CD14-positive monocyte (primary cell): ENCODE measurements at places on chromosomes 1 and 21.
A peak's percentile ranks its signal among the peaks of the same experiment; 100 is the strongest.

GRCh38 chr1:75600781-75601180, 10.1 kb downstream of the SLC44A5 start:
- DNase-seq = no peak
- H3K36me3 ChIP-seq = no peaks in the 10 kb centered on the region
- H3K4me1 ChIP-seq = no peaks in the 10 kb centered on the region
- H3K4me3 ChIP-seq = no peak overlapping the region
- H3K27me3 ChIP-seq = no peaks in the 10 kb centered on the region

GRCh38 chr21:45136927-45137611, 62.7 kb downstream of the ADARB1 start:
- H3K4me3 ChIP-seq = no peak overlapping the region
- H3K27ac ChIP-seq = no peak overlapping the region
- no peaks in the 10 kb centered on the region for H3K36me3 ChIP-seq
- peak; percentile 74 for DNase-seq
- no peaks in the 10 kb centered on the region for H3K27me3 ChIP-seq

GRCh38 chr1:231508941-231509340, 19.5 kb upstream of the TSNAX start:
- H3K4me3 ChIP-seq = no peak overlapping the region
- no peaks in the 10 kb centered on the region for H3K36me3 ChIP-seq
- H3K27ac ChIP-seq = no peak overlapping the region
- no peaks in the 10 kb centered on the region for H3K4me1 ChIP-seq
- DNase-seq = no peak

- DNase-seq = peak; percentile 26
- peak overlapping the region; percentile 77 for H3K27ac ChIP-seq
- no peak overlapping the region for H3K4me3 ChIP-seq
- peaks cover 21% of the 10 kb centered on the region for H3K4me1 ChIP-seq
Observed at GRCh38 chr1:165424454-165425216, 20.3 kb downstream of the RXRG start.

- no peak overlapping the region for H3K4me3 ChIP-seq
- peak overlapping the region; percentile 71 for H3K27ac ChIP-seq
- DNase-seq = peak; percentile 76
- H3K27me3 ChIP-seq = no peaks in the 10 kb centered on the region
- no peaks in the 10 kb centered on the region for H3K36me3 ChIP-seq
Observed at GRCh38 chr1:200628223-200628881, 7.8 kb upstream of the KIF14 start.

DNA sequence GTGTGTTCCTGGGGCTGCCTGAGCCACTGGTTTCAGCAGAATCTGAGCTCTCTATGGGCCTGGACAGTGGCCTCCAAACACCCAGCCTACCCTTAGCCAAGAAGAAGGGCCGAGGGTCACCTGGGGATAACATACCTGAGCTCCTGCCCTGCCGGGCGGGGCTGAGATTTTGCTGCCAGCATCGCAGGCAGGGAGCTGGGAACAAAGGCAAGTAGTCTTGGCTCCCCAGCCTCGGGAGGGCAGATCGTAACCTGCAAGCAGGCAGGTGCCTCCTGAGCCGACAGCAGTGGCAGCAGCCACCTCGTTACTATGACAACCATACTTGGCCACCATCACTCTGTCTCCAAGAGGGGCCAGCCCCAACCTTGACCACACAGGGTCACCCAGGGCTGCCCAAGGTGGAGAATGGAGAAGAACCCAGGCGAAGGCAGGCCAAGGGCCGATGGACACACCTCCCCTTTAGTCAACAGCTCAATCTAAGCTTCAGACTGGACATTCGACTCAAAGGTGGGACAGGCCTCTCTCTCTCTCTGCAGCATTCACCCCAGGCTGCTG, 54.6 kb downstream of the TOMM20 start:
- peak overlapping the region; percentile 15 for H3K27ac ChIP-seq
- peaks cover 64% of the 10 kb centered on the region for H3K4me1 ChIP-seq
- DNase-seq = no peak

GRCh38 chr1:3159121-3159520, 90.1 kb downstream of the PRDM16 start:
- no peak for DNase-seq
- H3K4me3 ChIP-seq = no peak overlapping the region
- no peaks in the 10 kb centered on the region for H3K4me1 ChIP-seq
- peaks cover 45% of the 10 kb centered on the region for H3K27me3 ChIP-seq
- no peaks in the 10 kb centered on the region for H3K36me3 ChIP-seq

- H3K4me3 ChIP-seq = no peak overlapping the region
- H3K27ac ChIP-seq = no peak overlapping the region
- DNase-seq = no peak
- peaks cover 71% of the 10 kb centered on the region for H3K36me3 ChIP-seq
Observed at GRCh38 chr21:46428286-46428685, 30.4 kb upstream of the DIP2A start.

DNA sequence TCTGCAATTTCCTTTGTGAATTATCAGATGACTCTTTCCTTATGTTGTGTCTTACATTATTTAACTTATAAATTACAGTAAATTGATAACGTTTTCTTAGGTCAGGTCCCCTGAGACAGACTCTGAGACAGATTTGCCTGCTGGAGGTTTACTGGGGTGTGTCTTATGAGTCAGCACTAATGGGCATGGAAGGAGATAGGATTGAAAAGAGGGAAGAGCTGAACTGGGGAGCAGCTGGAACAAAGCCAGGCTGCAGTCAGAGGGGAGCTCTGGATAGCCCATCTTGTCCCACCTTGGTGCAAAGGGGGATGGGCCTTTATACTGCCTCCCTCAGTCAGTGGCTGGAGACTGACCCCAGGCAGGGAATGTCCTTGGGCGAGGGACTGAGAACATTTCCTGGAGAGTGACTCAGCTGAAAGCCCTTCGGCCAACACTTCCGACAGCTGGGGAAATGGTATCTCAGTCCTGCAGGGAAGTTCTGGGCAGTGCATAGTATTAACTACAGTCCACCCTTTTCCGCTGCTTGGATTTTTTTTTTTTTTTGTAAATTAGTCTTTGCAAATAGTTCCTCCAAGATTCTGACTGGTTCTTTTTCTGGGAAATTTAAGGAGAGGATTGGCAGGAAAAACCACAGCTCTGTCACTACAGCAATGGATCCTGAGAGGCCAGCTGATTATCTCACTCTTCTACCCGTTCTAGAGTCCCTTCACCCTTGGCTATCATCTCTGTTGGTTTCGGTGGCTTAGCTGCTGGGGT, 39.1 kb upstream of the CDC42BPA start:
- H3K27ac ChIP-seq = no peak overlapping the region
- no peak overlapping the region for H3K4me3 ChIP-seq
- DNase-seq = no peak
- no peaks in the 10 kb centered on the region for H3K27me3 ChIP-seq
- H3K36me3 ChIP-seq = no peaks in the 10 kb centered on the region
- no peaks in the 10 kb centered on the region for H3K4me1 ChIP-seq

- H3K36me3 ChIP-seq = no peaks in the 10 kb centered on the region
- no peaks in the 10 kb centered on the region for H3K27me3 ChIP-seq
- H3K27ac ChIP-seq = peak overlapping the region; percentile 63
- peak overlapping the region; percentile 6 for H3K4me3 ChIP-seq
Observed at GRCh38 chr1:211583011-211583992, 4.3 kb upstream of the SLC30A1 start.

- H3K27me3 ChIP-seq = no peaks in the 10 kb centered on the region
- DNase-seq = no peak
- no peak overlapping the region for H3K4me3 ChIP-seq
Observed at GRCh38 chr1:235628316-235629005, 21.1 kb downstream of the GNG4 start.

GRCh38 chr1:15460708-15461095, 4.2 kb downstream of the CELA2A start:
- H3K27me3 ChIP-seq = no peaks in the 10 kb centered on the region
- no peak overlapping the region for H3K27ac ChIP-seq
- H3K4me1 ChIP-seq = peaks cover 8% of the 10 kb centered on the region
- no peaks in the 10 kb centered on the region for H3K36me3 ChIP-seq

- DNase-seq = no peak
- H3K27ac ChIP-seq = no peak overlapping the region
- no peaks in the 10 kb centered on the region for H3K27me3 ChIP-seq
- no peaks in the 10 kb centered on the region for H3K36me3 ChIP-seq
- H3K4me1 ChIP-seq = no peaks in the 10 kb centered on the region
Observed at GRCh38 chr21:41520560-41521442, 12.8 kb upstream of the TMPRSS2 start.
